ENCODE measurements at places on chromosomes 2 and 18.

DNA sequence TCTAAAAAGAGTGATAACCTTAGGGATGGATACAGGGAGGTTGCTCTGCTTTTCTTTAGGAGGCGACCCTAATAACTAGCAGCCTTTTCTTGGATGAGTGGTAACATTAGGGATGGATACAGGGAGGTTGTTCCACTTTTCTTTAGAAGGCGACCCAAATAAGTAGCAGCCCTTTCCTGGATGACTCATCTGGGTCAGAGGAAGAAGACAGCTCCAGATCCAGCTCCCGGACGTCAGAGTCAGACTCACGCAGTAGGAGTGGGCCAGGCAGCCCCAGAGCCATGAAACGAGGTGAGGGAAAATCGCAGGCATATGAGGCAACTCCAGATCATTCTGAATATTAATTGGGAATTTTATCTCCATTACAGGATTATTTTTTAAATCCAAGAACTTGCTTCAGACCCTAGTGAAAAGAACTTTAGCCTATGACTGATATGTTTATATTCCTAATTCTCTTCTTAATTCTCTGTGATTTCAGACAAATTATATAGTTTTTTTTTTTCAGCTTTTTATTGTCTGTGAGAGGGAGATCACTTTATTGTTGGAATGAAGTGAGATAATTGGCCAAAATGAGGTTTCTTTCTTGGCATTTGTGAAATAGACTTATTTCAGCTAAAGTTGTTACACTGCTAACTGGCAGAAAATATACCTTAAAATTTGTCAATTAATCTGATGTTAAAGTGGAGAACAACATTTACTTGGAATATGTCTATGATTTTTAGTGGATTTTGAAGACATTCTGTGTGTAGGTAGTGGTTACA, 31.2 kb upstream of the C1GALT1C1L start:
- no peak for DNase-seq

- no peak for DNase-seq
These were observed 448.8 kb downstream of the LRATD1 start for GRCh38 chr2:15081356-15081755.

GRCh38 chr2:66477135-66477842, 42.4 kb downstream of the MEIS1 start:
- DNase-seq, result no peak

DNA sequence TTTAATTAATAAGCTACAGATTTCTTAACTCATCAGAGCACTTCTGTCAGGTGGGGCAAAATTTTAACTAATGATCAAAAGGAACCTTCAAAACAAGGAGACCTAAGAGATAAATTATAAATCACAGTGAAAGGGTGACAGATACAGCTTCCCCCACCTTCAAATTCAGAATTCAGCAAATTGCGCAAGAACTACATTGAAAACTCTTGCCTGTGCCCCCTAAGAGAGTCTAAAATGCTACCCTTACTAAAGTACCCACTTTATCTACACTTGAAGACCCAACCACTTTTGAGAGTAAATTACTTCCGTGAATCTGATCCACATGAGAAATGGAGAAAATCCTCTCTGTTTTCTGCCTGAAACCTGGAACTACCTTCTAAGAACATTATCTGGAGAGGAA, 324.9 kb downstream of the PAX3 start:
- DNase-seq, result no peak

- no peak for DNase-seq
These were observed 34.7 kb downstream of the TPO start for GRCh38 chr2:1448009-1448408.

- DNase-seq, result no peak
These were observed 80.1 kb downstream of the CYBRD1 start for GRCh38 chr2:171602352-171602751.

DNA sequence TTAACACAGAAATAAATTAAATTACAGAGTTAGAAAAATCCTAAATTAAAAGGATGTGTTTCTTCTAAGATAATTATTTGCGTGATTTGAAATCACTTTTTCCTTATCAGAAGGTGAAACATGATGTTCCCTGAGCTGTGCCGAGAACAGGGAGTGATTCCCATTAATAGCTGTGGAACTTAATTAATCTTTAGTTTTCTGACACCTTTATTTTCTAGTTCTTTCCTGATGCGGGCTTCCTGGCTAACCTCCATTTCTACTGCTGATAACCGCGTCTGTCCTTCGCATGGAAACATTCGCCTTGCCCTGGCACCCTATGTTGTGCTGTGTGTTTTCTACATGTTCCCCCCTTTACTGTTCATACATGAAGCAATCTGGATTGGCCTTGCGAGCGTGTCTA, 172.9 kb downstream of the FAM210A start:
- DNase-seq, result no peak

GRCh38 chr2:28202719-28203118, 189.9 kb upstream of the FOSL2 start:
- no peak for DNase-seq

DNA sequence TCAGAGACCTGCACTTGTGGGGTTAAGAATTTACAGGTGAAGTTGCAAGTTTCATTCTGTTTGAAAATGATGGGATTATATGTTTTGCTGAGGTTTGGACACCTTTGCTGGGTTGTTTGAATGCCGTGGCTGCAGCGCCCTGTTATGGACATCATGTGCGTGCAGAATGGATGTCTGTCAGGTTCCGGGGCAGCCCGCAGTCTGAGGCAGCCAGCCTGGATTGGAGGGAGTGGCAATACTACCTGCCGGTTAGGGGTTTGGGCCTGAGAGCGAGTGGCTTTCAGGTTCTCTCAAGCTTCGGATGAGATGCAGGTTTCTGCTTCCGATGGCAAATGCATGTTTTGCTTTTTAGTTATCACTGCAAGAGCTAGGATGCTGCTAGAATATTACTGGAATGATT, 1.1 kb downstream of the CASP8 start:
- no peak for DNase-seq

GRCh38 chr2:96831679-96832078, 12.1 kb downstream of the ANKRD23 start:
- DNase-seq, result no peak

DNA sequence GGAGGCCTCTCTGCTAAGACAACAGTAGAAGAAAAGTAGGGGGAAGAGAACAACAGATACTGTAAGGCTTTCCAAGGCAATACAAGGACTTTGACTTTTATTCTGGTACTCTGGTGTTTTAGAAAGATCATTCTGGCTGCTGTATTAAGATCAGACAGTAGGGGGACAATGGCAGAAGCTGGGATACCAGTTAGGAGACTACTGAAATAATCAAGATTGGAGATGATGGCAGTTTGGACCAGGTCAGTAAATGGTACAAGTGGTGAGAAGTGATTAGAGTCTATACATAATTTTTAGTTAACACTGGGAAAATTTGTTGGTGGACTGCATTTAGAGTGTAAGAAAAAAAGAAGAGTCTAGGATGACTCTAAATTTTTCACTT, 139.7 kb downstream of the ROCK1 start:
- no peak for DNase-seq

DNA sequence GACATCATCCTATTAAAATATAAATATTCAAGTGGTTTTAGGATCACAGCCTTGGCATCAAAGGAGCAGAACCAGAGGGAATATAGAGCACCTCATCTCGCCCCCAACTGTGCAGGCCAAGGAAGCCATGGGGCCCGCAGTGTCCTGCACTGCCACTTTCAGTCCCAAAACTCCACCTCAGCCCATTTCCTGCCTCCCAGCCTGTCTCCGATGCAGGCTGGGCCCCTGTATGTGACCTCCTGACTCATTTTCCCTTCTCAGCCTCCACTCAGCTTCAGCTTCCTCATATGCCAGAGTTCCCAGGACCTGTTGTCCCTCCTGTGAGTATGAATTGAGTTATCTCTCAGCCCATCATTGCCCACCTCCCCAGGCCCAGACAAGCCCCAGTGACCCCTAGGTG, 72.9 kb upstream of the GLI2 start:
- no peak for DNase-seq

DNA sequence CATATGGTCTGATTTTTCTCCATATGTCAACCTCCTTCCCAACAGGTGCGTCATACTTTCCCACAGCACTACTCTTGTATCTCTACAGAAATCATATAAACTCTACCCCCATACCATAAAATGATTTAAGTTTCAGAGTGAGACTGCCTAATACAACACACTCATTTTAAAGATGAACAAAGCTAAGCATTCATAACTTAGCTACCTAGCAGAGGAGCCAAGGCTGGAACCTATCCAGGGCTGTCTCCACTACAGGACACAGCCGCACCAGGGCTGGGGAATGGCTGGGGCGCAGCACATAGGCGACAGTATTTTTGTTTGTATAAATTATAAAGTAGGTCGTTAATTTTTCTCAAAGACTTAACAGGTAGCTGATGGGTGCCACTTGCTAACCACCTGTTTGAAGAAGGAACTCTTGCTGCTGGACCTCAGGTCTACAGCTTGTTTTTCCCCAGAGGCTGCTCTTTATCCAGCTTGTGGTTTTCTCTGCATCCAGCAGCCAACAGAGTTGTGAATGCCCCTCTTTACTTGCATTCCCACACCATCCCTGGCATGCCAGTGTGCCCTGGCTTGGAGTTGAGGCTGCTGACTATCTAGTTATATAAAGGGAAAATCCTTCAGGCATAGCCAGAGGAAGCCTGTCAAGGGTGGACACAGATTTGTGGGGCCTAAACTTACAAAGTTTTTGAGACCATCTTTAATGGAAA, 62.0 kb downstream of the HNRNPLL start:
- DNase-seq, result no peak

DNA sequence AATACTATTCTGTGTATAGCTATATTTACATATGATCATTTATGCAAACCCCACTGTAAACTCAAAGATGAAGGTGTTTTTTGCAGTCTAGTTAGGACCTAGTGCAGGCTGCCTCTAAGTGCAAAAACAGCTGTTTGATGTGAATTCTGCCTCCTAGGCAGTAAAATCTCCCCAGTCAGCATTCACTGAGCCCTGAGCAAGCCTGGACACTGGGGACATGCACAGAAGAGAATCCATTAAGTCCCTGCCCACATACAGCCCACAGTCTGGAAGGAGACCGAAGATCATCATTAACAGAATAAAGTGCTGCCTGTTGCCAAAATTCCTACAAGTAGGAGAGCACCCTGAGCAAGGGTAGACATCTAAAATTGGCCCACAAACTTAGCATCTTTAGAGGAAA, 14.4 kb upstream of the BIN1 start:
- DNase-seq, result no peak

- no peak for DNase-seq
These were observed 16.7 kb downstream of the FHL2 start for GRCh38 chr2:105382177-105382576.

DNA sequence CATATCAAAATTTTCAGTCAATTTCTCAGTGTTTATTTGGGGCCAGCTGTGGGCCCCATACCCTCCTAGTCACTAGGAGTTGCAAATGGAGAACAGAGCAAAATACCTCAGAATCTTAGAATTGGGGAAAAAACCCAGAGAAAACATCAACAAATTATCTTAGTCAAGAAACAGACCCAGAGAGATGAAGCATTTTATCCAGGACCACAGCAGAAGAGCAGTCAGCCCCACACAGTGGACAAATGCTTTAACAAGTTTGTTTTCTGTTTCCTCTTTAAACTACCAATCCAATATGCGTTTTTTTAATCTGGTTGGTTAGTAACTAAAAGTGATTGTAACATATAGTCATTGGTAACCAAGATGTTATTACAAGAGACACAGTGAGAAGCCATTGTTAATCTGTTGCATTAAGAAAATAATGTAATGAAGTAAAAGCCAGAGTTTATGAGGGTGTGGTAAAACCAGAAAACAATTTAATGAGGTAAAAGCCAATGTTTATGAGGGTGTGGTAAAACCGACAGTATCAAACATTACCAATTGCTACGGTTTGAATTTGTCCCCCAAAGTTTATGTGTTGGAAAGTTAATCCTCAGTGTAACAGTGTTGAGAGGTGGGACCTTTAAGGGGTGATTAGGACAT, 60.7 kb upstream of the COX7A2L start:
- DNase-seq, result no peak

GRCh38 chr2:174438146-174438886, 42.8 kb downstream of the SCRN3 start:
- DNase-seq, result no peak

- no peak for DNase-seq
These were observed 7.1 kb upstream of the STAMBP start for GRCh38 chr2:73821669-73822068.

DNA sequence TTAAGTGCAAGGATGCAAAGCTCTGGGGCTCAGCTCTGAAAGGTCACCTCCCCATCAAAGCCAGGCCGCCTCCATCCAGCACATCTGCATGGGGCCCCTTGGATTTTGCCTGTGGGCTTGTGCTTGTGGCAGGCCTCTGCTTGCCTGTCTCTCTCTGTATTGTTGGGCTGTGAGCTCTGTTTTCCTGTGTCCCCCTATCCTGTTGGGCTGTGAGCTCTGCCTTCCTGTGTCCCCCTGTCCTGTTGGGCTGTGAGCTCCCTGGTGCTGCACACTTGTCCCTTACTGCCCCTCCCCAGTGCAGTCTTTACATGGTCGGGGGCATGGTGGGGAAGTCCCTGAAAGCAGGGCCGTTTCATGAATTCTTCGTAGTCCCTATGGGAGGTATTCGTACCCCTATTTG, 49.2 kb upstream of the PDIA6 start:
- DNase-seq, result no peak

Measured in cortex of kidney (tissue), 1 donor.